ENCODE measurements at places on chromosomes 13 and 19. TPM values are rescaled to one million over a fixed set of nuclear protein-coding genes. Genes with fewer than 3 reads are reported as not detected.

CEACAM3 gene
- not detected for polyA plus RNA-seq

C19orf33 gene
- polyA plus RNA-seq = 0.38 TPM

RASGRP4 gene
- polyA plus RNA-seq = not detected

TNFSF9 gene
- polyA plus RNA-seq = 0.16 TPM

SRRM5 gene
- polyA plus RNA-seq = 0.12 TPM

CRX gene
- not detected for polyA plus RNA-seq

TPTE2 gene
- polyA plus RNA-seq = not detected

SLC44A2 gene
- 80.5 TPM for polyA plus RNA-seq

SLC25A41 gene
- not detected for polyA plus RNA-seq

YJEFN3 gene
- polyA plus RNA-seq = 1.2 TPM

RFPL4AL1 gene
- polyA plus RNA-seq = not detected

HS6ST3 gene
- not detected for polyA plus RNA-seq

SERTM1 gene
- polyA plus RNA-seq = not detected

CCDC8 gene
- polyA plus RNA-seq = 9.2 TPM

OLFM2 gene
- 6.8 TPM for polyA plus RNA-seq

HTR2A gene
- 0.02 TPM for polyA plus RNA-seq

TLE6 gene
- polyA plus RNA-seq = 0.51 TPM

CYP2B6 gene
- polyA plus RNA-seq = not detected

PRR22 gene
- polyA plus RNA-seq = 0.17 TPM

NXNL1 gene
- polyA plus RNA-seq = not detected

TUBA3C gene
- polyA plus RNA-seq = not detected

SIAH3 gene
- polyA plus RNA-seq = not detected

UHRF1 gene
- polyA plus RNA-seq = 6.1 TPM

PDX1 gene
- not detected for polyA plus RNA-seq

MAMSTR gene
- 0.58 TPM for polyA plus RNA-seq

PARP4 gene
- 57.5 TPM for polyA plus RNA-seq

PODNL1 gene
- polyA plus RNA-seq = 2.8 TPM

PRODH2 gene
- not detected for polyA plus RNA-seq

ZNF549 gene
- 5.8 TPM for polyA plus RNA-seq

ANGPTL8 gene
- not detected for polyA plus RNA-seq

CXCL17 gene
- not detected for polyA plus RNA-seq

IL12RB1 gene
- polyA plus RNA-seq = 0.05 TPM

URAD gene
- polyA plus RNA-seq = not detected

GPR18 gene
- not detected for polyA plus RNA-seq

GPC6 gene
- polyA plus RNA-seq = 41.1 TPM

HCN2 gene
- 0.33 TPM for polyA plus RNA-seq

SDHAF1 gene
- 8.3 TPM for polyA plus RNA-seq

ZNF285 gene
- polyA plus RNA-seq = 4.4 TPM

NEK5 gene
- 0.04 TPM for polyA plus RNA-seq

ZNF599 gene
- 8.6 TPM for polyA plus RNA-seq

SLC15A1 gene
- not detected for polyA plus RNA-seq

PTH2 gene
- not detected for polyA plus RNA-seq

HDGFL2 gene
- polyA plus RNA-seq = 28.2 TPM
